Stimulated activated CD8-positive, alpha-beta memory T cell treated with anti-CD3 and anti-CD28 coated beads, Interleukin-15, amount 100 ng/mL, for 24 hours (primary cell): ENCODE measurements at places on chromosomes 11 and 22.
A peak's percentile ranks its signal among the peaks of the same experiment; 100 is the strongest.

- DNase-seq: no peak
Observed at GRCh38 chr11:64127267-64128072, 38.4 kb downstream of the MACROD1 start.

DNA sequence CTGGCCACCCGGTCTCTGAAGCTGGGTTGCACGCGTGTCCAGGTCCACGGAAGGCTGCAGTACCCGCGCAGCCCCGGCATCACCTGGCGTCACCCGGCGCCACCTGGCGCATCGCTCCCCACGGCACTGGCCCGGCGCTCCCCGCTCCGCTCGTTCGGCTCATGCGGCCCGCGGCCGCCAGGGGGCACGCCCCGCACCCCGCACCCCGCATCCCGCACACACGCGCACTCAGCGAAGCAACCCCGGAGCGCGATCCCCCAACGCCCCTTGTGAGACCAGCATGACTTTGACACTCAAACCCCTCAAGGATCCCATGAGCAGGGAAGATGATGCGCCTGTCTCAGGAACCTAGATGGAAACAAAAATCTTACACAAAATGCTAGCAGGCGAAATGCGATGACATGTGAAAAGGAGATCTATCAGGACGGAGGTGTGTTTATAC, 11.9 kb downstream of the B3GNT6 start:
- no peak for DNase-seq

GRCh38 chr11:132981131-132981956, 551.0 kb downstream of the OPCML start:
- DNase-seq: no peak

GRCh38 chr11:68976563-68976962, 4.2 kb downstream of the MRGPRD start:
- no peak for DNase-seq

DNA sequence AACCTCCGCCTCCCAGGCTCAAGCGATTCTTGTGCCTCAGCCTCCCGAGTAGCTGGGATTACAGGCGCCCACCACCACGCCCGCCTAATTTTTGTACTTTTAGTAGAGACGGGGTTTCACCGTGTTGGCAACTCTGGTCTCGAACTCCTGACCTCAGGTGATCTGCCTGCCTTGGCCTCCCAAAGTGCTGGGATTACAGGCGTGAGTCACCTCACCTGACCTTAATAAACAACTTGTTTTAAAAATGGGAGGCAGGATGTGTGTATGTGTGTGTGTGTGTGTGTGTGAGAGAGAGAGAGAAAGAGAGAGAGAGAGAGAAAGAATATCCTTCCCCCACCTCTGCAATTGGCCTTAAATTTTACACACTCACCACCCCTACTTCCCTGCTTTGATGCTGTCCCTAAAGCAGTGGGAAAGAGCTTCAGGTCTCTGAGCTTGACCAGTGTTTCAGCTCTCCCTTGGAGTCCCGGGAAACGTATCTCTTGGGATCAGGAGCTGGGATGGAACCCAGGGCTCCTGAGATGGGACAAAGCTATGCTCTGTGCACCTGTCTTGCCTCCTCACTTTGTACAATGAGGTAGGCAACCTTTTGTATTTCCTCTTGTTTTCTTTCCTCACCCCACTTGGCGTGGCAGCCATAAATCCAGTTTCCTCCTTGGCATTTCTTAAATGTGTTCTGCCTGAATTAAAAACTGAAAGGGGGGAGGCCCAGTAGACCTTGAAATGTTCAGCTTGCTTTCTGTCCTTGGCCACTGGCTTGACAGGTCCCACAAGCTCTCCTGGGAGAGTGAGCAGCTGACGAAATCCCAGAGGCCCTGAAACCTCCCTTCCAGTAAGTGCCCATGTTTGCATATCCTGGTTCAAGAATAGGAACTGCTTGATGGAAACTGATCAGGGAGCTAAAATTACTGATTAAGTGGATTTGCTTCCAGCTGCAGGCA, 17.8 kb upstream of the XBP1 start:
- no peak for DNase-seq

DNA sequence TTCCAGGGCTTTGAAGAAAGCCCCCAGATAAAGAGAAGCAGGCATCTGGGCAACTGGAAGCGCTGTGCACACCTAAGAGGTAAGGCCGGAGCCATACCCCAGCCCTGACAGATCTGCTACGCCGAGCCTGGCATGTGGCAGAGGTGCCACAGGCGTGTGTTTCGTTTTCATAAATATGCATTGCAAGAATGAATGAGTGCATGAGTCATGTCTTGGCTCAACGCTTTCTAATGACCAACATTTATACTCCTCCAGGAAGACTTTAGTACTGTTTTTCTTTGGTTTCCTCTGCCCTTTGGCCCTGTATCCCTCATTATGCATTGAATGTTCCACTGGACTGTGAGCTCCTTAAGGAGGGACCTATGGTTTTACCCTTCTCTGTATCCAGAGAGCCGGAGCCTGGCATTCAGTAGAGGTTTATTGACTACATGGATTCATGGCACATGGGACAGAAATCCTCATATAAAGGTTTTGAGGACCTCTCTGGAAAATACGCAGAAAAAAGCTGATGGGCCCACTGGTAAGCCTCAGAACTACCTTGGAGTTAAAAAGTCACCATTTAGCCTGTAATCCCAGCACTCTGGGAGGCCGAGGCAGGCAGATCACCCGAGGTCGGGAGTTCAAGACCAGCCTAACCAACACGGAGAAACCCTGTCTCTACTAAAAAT, 38.9 kb upstream of the CSNK2A3 start:
- DNase-seq: no peak

DNA sequence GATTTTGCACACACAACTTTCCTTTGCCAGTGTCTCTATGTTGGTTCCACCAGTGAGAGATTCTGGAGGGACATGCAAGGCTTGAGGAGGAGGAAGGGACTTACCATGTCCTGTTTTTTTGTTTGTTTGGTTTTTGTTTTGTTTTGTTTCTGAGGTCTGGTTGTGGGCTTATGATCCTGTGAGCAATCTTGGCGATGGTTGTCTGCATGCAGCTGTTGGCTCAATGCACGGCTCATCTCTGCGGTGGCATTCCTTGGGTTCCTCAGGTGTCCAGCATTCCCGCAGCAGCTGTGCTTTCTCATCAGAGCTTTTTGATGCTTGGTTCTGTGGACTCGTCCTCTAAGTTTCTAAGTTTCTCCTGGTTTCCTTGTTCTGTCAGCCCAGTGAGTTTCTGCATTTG, 4.8 kb upstream of the NNMT start:
- no peak for DNase-seq

- DNase-seq: no peak
Observed at GRCh38 chr11:64124147-64124546, 41.8 kb downstream of the MACROD1 start.

DNA sequence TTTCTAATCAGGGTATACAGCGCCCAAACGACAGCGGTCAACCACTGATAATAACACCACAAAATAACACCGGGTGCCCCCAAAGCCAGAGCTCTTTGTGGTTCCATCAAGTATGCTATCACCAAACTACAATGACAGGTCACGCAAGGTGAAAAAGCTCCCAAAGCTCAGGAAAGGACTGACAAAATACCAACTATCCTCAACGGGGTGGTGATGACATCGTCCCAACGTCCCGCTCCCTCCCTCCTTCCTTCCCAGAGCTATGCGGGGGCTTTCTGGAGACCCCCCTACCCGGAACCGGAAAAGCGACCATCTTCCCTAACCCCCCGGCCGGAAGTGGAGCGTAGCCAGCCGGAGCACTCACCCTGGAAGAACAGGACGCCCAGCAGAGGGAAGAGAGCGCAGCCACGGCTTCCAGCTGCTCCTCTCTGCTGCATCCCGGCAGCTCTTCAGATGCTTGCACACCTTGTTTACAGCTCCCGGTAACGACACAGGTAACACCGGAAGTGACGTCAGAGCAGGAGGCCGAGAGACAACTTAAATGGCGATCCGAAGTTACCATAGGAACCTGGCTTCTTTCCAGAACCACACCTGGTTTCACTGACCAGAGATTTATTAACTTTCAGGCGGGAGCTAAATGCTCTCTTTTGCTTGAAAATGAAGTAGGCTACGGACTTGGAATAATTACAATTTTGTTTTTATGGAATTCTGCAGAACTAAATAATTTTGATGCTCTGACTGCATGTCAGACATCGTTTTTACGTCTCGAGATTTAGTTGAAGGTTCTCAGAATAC, at the start of gene MPZL3:
Gene MPZL3, minus strand, starts transcription at position 508 of the 795 bp plus-strand sequence. Its CDS starts 71 bp downstream, at position 437.
- DNase-seq: peak; percentile 40

GRCh38 chr22:20919718-20920117, 2.5 kb downstream of the CRKL start:
- DNase-seq: no peak

DNA sequence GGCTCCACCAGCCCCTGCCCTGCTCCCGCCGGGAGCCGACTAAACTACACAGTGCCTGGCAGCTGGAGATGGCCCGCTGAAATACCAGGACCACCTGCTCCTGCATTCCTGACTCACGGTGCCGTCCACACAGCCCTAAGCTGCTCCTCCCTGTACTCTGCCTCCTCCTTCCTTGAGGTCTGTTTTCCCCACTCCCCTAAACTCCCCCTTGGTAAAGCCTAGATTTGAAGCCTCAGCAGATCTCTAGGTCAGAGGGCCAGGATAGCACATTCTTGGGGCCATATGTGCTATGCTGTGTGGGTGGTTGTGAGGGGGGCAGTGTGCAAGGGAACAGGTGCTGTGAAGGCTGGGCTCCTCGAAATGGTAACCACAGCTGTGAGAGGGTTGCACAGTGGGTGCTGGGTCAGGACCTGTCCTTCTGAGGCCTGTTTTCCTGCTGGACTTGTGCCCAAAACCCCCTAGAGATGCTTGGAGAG, 9.7 kb downstream of the LRFN4 start:
- DNase-seq: no peak

GRCh38 chr11:95456714-95457491, 225.9 kb upstream of the SESN3 start:
- no peak for DNase-seq

- no peak for DNase-seq
Observed at GRCh38 chr11:110374921-110375320, 54.8 kb upstream of the FDX1 start.

DNA sequence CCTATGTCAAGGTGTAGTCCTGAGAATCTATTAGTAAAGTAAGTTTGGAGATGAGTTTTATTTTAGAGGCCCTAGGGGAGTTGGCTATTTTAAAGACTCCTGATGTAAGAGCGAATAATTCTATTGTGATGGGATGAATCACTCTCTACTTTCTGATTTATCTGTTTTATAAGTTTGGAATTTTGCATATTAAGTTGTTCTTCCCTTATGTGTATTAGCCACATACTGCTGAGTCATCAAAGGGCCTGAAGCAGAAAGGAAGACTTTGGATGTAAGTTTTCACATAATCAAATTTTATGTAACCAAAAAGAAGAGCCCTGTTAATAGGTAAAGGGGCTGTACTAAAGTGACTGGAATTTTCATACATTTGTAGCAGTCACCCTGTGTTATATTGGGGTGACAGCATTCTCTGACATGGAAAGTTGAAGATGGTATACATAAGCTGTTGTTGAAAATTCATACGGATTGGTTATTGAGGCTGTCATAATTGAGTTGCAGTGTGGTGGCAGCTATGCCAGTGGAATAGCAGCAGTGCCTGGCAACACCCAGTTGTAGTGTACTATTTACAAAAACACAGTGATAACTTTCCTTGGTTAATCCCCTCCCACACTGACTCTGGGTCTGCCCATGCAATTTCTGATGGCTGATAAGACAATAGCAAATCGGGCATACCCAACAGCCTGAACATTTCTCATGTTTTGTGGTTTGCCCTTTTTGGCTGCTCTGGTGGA, 90.6 kb upstream of the NTM start:
- no peak for DNase-seq

DNA sequence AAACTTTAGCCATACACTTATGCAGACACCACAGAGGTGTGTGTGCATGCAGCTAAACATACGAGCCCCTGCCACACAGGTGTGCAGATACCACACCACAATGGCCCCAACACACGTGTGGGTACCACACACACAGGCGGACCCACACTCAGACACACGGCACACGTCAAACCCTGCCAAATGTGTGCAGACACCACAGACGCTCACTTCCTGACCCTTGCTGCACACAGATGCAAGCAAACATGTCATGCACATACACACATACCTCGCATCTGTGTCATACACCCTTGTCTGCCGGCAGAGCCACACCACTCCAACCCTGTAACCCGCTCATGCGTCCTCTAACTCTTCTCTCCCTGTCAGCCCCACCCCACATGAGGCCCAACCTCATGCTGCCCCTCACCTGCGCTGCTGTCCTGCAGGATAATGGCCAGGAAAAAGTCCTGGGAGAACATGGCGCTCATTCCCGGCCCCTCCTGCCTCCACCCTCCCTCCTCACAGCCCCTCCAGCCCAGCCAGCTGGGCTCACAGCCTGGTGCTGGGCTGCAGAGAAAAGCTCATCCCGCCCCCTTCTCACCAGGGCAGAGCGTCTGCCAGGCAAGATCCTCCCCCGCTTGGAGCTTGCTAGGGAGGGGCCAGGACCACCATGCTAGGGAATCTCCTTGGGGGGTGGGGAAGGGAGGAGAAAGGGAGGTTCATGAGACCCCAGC, 14.2 kb downstream of the SMPD1 start:
- no peak for DNase-seq

DNA sequence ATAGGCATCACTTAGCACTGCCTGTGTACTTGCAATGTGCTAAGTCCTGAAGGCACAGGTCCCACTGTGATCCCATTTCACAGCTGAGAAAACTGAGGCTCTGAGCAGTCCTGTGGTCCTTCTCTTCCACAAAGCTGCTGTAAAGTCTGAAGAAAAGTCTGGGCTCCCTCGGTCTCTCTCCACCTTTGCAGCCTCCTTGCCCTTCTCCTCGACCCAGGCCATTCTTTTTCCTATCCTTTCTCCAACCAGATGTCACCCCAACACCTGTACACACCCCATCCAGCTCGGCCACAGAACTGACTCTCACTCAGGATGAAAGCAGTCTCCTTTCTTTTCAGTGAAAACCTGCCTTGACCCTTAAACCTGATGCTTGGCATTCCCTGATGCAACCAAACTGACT, 42.6 kb upstream of the SYT13 start:
- no peak for DNase-seq

DNA sequence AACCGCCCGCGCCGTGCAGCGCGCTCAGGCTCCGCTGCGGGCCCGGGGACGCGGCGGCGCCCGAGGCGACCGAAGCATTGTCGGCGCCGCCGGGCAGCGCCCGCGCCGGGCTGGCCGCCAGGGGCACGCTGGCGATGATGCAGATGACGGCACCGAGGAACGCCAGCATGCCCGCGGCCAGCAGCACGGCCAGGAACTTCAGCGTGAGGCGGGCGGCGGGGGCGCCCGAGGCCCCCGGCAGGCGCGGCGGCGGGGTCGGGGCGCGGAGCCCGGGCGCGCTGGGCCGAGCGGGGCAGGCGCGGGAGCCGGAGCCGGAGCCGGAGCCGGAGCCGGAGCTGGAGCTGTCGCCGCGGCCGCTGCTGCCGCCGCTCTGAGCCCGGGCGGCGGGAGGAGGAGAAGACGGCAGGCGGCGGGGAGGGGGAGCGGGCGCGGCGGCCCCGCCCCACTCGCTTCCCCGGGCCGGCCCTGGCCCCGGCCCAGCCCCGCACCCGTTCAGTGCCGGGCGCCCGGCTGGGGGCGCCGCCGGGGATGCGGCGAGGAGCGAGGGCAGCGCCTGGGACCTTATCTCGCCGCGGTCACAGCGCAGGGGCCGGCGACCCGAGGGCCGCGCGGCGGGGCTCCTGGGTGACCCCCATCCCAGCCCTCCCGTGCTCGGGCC, at the start of gene NPTXR:
Gene NPTXR, minus strand, starts transcription at position 372 of the 658 bp plus-strand sequence.
- DNase-seq: no peak

- DNase-seq: peak; percentile 36
Observed at GRCh38 chr22:41857155-41857859, 24.4 kb downstream of the SREBF2 start.
